ENCODE measurements at places on chromosomes 4 and X.

DNA sequence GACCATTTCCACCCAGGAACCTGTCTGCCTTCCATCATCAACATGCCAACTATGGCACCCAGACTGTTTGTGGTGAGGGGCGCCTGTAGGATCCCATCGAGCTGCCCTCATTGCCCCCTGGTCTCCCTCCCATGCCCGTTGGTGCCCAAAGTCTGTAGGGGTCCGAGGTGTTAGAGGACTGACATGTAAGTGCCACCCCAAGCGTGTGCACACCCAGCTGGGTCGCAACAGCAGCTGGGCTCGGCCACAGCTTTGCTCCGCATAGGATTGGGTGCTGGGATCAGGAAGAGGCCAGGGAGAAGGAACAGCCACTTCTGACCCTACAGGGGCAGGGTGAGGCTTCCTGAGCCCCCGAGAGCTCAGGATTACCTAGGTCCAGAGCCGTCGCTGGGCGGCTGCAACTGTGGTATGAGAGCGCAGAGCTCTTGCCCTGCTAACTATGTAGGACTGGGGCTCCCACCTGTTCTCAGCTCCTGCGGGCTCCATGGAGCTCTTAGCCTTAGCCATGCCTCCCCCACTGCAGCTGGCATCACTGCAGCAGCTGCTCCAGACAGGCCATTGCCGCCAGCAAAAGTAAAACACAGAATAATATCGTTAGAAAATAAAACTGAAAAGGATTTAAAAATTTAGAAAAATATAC lies 1160.3 kb downstream of the FSTL5 start:
- DNase-seq = no peak

- DNase-seq = no peak
Observed at GRCh38 chr4:139851639-139852038, 186.0 kb downstream of the MGST2 start.

DNA sequence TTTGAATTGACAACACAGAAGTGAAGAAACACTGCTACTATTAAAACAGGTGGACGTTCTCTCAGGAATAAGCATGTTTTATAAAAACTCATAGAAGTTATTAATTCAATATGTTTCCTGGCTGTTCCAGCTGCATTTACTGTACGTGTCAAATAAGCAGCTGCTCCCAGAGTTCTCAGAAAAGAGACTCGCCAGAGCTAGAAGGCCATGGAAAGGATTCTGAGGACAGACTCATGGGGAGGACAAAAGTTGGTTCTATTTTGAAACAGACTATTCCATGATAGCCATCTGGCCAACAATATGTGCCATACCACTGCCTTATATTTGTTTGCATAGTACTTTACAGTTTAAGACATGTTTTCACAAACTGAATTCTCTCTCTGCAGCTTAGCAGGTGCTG lies 136.5 kb downstream of the NR3C2 start:
- no peak for DNase-seq

GRCh38 chr4:184471881-184472613 lies 2.3 kb downstream of the IRF2 start:
- DNase-seq = no peak

- DNase-seq = no peak
Observed at GRCh38 chr4:89420507-89420906, 112.9 kb upstream of the GPRIN3 start.

DNA sequence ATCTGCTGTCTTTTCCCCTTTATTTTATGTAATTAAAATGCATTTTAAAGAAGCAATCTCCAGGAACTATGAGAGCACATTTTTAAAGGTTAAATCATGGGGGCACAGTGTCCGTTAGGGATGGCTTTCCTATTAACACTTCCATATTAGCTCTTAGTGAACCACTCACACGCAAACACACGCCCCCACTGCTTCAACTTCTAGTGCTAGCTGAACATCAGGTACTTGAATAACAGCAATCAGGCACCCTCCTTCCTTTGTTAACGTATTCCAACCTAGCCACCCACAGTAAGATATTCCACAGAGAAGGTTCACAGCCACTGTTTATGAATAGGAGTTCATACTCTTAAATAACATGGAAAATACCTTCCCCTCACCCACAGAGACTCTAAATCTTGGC lies 9.3 kb downstream of the TMEM255A start:
- no peak for DNase-seq

DNA sequence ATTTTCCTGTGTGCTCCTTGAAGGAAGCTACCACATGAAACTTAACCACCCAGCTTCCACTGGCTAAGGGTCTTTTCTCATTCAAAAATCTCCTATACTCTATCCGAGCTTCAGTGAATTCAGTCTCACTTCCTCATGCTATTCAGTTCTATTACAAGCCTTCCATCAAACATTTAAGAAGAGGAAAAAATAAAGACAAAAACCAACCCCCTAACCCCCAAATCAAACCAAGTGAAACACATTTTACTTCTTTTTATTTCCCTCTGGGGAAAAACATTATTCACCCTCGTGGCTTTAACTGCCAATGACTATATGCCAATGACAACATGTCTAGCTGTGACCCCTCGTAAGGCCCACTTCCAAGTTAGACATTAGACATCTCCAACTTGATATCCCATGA lies 16.2 kb upstream of the WDR19 start:
- DNase-seq = no peak

GRCh38 chr4:142085513-142086292 lies 449.3 kb downstream of the IL15 start:
- DNase-seq = no peak

DNA sequence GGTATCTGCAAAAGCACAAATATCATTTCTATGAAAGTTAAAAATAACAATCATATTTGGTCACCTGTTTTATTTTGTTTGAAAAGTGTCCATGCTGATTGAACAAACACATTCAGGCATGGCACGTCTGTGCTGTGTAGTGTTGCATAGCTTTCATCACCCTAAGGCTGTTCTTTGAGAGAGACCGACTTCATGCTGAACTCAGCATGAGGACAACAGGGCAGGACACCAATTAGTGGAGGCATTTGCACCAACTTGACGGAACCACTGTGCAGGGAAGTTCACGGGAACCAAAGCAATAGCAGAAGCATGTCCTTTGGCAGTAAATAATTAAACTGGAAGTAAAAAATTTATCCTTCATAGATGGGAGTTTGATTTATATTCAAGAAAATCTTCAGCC lies 158.4 kb upstream of the SLC7A11 start:
- DNase-seq = no peak

GRCh38 chr4:106670976-106671375 lies 302.4 kb upstream of the GIMD1 start:
- peak; percentile 52 for DNase-seq

- DNase-seq = peak; percentile 59
Observed at GRCh38 chrX:19810802-19811201, 76.6 kb downstream of the SH3KBP1 start.

GRCh38 chr4:84238247-84239090 lies 260.6 kb downstream of the NKX6-1 start:
- peak; percentile 29 for DNase-seq

DNA sequence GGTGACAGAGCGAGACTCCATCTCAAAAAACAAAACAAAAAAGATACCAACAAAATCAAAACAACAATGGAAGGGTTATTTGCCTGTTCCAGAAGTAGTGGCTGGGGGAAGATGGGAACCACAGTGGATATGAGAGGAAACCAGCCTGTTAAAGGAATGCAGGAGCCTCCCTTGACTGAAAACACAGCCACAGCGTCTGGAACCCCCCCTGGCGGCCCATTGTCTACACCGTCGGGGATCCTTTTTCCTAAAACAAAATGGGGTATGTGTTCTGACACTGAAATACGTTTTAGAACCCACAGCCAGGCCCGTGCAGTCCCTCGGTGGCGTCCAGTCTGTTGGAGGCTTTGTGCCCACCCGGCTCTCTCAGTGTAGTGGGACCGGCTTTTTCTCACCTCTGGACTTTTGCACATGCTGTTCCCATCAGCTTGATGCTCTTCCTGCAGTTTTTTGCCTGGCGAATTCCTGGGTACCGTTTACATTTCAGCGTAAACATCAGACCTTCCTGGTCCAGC lies 19.6 kb downstream of the PIGG start:
- DNase-seq = no peak

GRCh38 chr4:72352711-72353110 lies 216.3 kb downstream of the ADAMTS3 start:
- no peak for DNase-seq

DNA sequence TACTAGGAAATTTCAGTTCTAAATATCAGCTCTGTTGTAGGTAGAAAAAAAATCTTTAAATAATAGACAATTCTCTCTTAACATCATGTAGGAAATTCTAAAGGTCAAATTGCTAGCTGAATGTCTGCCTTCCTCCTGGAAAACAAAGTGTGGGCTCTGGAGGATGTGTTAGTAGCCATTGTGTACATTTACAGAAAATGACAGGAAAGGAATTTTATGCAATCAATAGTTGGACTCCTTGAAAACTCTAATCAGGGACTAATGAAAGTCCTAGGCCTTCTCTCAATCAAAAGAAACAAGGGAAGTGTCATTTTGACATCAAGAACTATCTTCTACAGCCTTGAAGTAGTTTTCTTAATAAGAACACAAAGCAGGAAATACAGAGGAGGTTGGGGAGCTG lies 174.6 kb downstream of the ANKRD50 start:
- DNase-seq = no peak

DNA sequence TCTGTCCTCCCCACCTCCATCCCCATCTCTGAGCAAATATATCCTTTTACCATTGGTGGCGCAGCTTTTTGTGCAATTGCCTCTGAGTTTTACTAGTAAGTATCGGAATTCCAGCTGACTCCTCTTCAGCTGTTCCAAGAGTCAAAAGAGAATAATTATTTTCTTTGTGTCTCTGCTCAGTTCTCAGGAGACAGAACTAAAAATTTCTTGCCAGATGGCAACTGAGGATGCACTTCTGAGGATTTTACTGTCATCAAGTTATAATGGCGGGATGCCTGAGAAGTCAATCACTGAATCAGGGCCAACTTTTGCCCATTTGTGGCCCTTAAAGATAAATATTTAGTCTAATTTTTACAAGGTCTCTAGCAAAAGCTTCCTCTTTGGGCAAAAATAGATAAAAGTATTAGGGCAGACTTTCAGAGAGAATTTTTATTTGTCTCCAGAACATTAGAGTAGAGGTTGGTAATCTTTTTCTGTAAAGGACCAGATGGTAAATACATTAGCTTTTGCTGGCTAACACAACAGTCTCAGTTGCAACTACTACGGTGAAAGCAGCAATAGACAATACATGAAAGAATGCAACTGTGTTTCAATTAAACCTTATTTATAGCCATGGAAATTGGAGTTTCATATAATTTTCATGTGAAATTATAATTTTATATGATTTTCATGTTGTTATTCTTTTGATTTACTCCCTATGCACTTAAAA lies 15.6 kb upstream of the ADGRA3 start:
- no peak for DNase-seq

DNA sequence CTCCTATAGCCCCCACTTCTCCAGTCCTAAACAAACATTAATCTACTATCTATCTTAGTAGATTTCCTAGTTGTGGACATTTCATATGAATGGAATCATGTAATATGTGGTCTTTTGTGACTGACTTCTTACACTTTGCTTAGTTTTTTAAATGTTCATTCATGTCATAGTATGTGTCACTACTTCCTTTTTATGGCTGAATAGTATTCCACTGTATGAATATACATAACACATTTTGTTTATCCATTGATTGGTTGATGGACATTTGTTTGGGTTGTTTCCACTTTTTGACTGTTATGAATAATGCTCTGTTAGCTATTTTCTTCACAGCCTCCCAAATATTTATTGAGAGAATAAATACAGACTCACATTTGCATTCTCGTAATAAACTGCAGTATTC lies 19.8 kb downstream of the USP53 start:
- DNase-seq = no peak

GRCh38 chr4:55661398-55662056 lies 25.4 kb upstream of the NMU start:
- no peak for DNase-seq

GRCh38 chr4:824461-825062 lies 1.4 kb downstream of the CPLX1 start:
- DNase-seq = no peak

GRCh38 chrX:40878766-40879165 lies 143.4 kb upstream of the MED14 start:
- no peak for DNase-seq

DNA sequence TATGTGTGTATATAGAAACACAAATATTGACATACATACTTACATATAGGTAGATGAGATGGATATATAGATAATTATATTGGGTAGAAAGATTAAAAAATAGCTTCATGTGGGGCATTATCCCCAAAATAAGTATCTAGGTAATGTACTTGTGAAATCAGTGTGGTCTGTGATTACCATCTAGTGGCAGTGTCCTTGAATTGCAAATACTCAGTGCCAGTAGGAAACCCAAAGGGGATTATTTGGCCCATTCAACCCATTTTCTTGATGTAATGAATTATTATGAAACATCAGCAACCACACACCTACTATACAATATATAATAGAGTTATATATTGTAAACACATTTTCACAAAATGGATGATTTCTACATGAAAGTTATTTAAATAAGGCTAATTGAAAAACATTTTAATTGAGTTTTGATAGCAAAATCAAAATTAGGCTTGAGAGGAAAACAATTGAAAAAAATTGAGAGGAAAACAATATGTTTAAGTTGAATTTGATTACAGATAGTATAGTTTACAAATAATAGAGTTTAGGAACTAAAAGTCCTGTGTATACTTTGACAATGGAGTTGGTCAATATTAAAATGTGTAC lies 389.4 kb downstream of the GALNTL6 start:
- peak; percentile 5 for DNase-seq

GRCh38 chr4:136390824-136391223 lies 1141.5 kb downstream of the PCDH18 start:
- DNase-seq = no peak

GRCh38 chrX:17020851-17021821 lies 74.7 kb downstream of the REPS2 start:
- DNase-seq = no peak

DNA sequence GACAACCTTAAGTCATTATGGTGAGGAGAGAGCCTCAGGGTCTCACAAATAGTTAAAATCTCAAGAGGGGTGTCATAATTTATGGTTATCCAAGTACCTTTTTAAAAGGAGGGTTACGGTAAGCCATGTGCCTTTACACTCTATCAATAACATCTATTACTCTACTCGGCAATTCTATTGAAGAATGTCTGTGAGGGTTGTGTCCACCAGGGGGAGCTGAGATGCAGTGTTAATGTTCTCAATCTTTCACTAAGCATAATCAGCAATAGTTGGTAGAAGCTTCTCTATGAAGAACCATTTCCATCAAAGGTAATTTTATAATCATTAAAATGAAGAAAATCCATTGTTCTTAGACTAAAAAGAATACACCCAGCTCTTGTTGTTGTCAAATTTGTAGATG lies 457.4 kb downstream of the CENPC start:
- no peak for DNase-seq

- no peak for DNase-seq
Observed at GRCh38 chr4:29467044-29467717, 1253.0 kb upstream of the PCDH7 start.

Measured in fibroblast of skin of left biceps (primary cell).